ENCODE measurements at places on chromosomes 5 and 9.

- DNase-seq, result no peak
Measured at GRCh38 chr5:100708645-100709171, 173.5 kb downstream of the FAM174A start.

GRCh38 chr9:137063311-137064026 is 6.9 kb downstream of the SAPCD2 start:
- DNase-seq, result no peak

GRCh38 chr9:127194881-127195713 is 69.5 kb upstream of the GARNL3 start:
- no peak for DNase-seq

DNA sequence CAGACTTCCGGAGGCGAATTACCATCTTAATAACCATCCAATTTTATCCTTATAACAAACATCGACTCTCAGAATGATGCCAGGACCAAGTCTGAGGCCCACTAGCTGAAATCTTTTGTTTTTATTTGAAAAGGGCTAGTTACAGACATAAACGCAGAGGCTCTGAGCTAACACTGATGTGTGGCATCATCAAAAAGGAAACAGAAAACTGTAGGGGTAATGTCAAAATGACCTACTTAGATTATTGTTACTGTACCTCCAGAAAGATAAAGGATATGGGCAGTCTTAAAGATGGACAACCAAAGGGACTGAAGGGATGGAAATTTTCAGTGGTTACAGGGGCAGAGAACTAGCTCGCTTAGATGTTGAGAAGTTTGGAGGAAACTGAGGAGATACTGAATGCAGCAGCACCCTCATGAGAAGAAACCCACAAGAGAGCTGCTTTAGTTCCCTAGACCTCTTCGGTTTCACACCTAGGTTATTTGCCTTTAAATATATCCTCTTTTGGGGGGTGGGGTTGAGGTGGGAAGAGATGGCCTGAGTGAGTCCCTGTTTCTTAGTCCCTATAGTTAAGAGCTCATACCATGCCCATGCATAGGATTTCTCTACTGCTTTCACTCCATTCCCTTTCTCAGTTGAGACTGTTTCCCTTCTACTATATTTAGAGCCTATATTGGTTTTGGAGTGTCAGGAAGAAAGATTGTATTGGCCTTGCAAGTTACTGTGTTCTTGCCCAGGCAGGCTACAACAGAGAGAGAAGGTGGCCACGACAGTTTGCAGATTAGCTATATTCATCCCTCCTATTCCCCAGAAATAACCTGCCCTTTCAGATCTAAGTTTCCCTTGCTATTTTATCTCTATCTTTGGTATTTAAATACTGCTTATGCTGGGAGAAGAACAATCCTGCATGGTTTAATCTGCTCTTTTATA is 320.4 kb upstream of the EFNA5 start:
- DNase-seq, result no peak

DNA sequence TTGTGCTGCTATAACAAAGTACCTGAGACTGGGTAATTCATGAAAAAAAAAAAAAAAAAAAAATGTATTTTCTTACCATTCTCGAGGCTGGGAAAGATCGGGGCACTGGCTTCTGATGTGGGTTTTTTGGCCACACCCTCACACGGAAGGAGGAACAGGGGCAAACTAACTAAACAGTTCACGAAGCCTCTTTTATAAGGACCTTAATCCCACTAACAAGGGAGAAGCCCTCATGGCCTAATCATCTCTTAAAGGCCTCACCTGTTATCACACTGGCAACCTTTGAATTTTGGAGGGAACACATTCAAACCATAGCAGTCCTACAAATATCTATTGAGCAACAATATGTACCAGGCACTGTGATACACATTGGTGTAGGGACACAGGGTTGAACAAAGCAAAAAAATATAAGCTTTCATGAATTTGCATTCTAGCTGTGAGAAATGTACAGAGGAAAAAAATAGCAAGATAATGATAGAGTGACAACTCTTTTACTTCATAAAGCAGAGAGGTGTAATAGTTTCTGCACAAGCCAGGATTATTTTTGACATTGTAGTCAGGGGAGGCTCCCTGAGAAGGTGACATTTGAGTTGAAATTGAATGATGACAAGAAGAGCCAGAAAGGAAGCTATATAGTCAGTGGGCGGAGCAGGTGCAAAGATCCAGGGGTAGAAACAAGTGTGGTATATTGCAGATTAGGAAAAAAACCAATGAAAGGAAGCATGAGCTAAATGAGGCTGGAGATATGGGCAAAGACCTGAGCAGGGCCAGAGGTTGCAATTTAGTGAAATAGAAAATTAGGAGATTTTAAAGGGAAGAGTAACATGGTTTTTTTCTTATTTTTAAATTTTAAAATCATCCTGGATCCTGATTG is 68.1 kb upstream of the GRAMD2B start:
- DNase-seq, result no peak

DNA sequence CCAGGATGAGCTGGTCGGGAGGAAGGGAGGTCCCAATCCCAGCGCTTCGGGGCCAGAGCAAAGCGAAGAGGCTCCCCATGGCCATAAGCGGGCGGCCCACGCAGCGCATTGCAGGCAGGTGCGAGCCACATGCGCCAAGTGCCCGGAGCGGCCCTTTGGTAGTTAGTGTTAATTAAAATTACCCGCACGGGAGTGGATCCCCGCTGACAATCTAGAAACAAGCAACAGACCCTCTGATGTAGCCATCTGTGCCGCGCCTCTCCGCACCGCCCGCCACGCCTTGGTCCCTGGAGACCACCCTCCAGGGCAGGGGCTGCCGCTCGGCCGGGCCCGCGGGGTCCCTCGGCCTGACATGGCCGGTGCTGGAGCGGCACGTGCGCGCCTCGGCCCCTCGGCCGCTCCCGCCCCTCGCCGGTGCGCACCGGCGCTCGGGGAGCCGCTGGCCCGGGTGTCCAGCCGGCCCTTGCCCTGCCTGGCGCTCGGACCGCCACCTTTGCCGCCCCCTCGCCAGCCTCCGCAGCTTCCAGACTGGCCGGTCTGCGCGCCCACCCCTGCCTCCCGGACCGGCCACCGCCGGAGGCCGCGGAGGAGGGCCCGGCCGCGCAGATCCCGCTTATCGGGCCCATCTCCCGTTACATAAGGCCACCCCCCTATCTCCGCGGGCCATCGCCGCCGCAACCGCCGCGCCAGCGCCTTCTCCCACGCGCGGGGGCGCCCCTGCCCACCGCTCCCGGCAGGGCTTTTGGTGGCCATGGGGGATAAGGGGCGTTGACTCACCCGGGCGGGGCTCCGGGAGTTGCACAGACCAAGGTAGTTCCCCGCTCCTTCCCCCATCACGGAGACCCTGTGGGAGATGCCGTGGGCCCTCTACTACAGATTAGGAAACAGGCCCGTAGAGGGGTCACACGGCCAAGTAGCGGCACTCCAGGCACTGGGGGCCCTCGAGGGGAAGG is 1.9 kb upstream of the IL13 start:
- DNase-seq, result no peak

DNA sequence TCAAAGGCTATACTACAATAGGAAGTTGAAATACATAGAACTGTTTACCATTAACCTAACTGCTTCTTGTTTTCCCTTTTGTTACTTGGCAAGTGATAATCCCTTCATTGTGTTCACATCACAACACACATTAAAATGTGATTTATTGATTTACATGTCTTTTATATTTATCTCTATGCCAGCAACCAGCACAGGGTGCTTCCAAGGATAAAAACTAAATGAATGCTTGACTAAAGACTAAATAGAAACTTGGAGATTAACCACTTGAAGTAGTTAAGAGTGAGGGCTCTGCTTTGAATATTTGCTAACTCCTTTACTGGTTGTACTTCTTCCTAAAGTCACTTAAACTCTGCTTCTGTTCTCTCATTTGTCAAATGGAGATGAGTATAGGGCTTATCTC is 1730.6 kb downstream of the EFNA5 start:
- DNase-seq, result no peak

GRCh38 chr5:127838661-127839060 is 135.5 kb downstream of the CCDC192 start:
- DNase-seq, result peak; percentile 72

- DNase-seq, result no peak
Measured at GRCh38 chr5:159345336-159345735, 15.0 kb upstream of the IL12B start.

DNA sequence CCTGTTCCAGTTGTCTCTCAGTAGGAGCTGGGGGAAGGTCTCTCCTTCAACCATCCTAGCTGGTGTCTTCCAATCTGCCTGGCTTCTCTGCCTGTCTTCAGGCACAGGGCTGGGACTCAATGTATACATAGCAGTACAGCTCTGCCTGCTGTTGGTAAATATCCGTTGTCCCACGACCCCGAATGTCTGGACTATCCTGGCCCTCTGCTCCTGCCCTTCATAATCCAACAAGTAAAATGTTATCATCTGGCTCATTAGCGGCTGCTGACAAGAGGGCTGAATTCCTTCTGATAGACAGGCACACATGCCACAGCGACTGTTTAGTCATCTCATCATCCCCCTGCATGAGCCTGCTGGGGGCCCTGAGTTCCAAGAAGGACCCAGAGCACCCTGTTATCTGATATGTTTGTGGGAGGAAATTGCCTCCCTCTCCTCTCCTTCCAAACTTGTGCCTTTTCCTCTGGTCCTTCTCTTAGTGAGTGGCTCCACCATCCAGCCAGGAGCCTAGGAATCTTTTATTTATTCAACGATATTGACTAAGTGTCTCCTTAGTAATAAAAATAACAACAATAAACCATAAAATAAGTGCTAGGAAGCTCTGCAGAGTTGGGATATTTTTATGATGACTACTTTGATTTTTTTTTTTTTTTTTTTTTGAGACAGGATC is 29.5 kb upstream of the TGFBR1 start:
- no peak for DNase-seq

- DNase-seq, result no peak
Measured at GRCh38 chr5:169440107-169440705, 139.3 kb upstream of the SLIT3 start.

DNA sequence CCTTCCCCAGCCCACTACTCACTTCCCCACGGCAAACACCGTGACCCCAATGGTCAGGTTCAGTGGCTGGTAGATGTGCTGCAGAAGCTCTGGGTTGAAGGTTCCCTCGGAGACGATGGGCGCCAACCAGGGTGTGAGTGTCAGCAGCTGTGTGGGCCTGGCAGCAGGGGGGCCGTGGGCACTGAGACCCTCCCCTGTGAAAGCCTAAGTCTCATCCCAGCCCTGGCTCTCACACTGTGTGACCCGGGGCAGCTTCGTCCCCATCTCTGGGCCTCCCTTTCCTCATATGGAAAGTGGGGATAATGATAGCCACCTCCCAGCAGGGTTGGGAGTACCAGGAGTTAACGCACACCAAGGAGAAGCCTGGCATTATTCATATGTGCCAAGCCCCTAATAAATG is 8.6 kb downstream of the GBGT1 start:
- no peak for DNase-seq

- DNase-seq, result no peak
Measured at GRCh38 chr5:173327948-173328843, at the start of gene STC2. STC2 (minus strand) TSS chr5:173328414; CDS start chr5:173328193, 221 bp downstream.

- no peak for DNase-seq
Measured at GRCh38 chr9:133861692-133862091, 123.5 kb upstream of the SARDH start.

DNA sequence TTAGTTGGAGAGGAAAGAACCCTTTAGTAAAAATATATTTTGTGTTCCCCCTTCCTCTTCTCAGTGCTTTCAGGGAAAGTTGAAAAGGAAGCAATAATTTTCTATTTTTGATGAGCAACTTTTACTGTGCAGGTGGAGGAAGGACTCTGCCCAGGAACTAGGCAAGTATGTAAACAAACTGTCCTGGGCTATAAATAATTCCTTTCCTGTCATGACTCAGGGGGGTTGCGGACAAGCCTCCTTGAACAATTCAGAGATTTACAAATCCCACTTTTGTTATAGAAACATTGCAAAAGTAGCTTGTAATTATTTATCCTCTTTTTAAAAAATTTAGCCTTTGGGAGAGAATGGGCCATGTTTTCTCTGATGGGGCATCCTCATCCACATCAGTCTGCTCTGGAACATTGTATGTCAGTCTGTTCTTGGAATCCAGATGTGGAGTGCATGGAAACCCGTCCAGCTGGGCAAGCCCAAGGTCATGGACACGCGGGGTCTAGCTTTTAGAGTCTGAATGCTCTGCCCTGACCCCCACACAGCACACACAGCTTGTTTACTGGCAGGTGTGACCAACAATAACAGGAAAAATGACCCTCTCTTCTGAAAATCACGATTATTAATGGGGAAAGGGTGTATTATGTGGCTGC is 127.6 kb downstream of the GADD45G start:
- DNase-seq, result no peak

DNA sequence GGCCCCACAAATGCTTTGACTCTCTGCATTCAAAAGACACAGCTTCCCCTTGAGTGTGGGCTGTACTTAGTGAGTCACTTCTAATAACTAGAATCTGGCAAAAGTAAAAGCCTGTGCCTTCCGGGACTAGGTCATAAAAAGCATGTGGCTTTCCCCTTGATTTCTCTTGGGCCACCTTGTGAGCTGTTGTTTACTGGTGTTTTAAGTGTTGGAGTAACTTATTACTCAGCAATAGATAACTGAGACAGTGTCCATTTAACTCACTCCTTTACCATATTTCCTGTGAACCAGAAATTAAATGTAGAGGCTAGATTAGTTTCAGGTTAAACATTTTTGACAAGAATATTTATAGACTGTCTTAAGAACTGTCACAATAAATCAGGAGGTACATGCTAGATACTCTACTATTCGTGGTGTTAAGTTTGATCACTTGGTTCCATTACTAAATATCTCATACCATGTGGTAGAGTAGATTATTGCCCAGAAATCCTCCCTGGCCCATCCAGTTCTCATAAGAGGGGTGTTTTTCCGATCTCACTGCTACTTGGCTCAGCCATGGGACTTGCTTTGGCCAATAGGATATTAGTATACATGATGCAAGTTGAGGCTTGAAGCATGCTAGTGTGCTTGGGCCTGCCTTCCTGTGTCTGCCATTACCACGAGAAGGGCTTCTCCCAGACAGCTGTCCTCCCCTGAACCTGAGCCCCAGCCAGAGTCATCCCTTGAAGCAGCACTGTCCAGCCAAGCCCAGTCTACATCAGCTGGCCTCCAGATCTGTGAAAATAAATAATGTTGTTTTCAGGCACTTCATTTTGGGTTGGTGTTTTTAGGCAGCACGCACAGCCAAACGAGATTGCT is 10.4 kb upstream of the CMBL start:
- no peak for DNase-seq

DNA sequence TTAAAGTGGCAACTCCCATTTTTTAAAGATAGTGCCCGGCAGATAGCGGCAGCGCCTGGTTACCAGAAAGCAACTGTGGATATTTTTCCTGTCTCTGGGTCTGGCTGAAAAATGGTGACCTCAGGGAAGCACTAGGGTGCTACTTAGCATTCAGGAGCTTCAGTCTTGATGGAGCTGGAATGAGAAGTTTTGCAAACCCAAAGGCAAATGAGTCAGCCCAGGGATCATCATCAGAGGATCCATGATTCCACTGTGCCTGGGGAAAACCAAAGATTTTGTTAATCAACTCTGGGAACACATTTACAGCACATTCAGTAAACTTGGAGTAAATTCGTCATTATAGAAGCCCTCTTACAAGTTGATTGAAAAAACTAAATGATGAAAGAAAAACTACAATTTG is 26.7 kb downstream of the F2R start:
- no peak for DNase-seq

Data from bone marrow (tissue), 2 donors.